ENCODE measurements at places on chromosomes 3 and 15.

DNA sequence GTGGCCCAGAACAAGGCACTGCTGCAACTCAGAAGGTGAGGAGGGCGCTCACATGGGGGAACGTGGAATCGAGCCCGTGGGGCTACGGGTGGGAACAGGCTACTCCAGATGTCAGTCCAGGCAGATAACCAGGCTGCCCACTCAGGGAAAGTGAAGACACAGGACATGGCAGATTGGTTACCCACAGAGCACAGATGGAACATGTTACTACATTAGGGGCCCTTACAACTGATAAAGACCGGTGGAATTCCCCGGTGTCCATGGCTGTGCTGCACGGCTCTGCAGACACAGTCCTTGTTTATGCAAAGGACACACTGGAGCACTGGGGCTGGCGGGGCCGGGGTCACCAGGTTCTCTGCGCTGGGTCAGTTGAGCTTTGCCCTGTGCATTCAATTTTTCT is 36.9 kb downstream of the PCSK6 start:
- H3K4me3 ChIP-seq, result no peak overlapping the region
- H3K27me3 ChIP-seq, result peaks cover 37% of the 10 kb centered on the region
- no peak overlapping the region for H3K27ac ChIP-seq
- no peak for DNase-seq

DNA sequence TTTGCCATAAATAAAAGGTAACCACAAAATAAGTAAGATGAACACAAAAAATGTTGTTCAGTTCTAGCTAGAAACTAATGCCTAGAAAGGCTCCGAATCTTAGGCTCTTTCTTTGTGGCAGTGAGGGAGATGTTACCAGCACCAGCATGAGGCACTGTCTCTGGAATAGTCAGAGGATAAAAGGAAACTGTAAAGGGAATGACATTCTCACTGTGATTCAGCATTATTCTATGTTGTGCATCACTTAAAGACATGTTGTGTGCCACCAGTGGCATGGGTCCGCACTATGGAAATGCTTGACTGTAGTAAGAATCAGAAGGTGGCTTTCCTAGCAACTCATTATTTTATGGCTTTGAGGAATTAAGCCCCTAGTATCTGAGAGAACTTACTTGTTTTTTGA is 70.8 kb downstream of the SEC22A start:
- no peaks in the 10 kb centered on the region for H3K27me3 ChIP-seq
- H3K36me3 ChIP-seq, result peaks cover 10% of the 10 kb centered on the region
- DNase-seq, result no peak

GRCh38 chr3:76940181-76940770 is 99.6 kb upstream of the ROBO2 start:
- no peak overlapping the region for H3K27ac ChIP-seq
- H3K4me1 ChIP-seq, result no peaks in the 10 kb centered on the region
- H3K36me3 ChIP-seq, result no peaks in the 10 kb centered on the region
- no peak overlapping the region for H3K4me3 ChIP-seq
- DNase-seq, result no peak

DNA sequence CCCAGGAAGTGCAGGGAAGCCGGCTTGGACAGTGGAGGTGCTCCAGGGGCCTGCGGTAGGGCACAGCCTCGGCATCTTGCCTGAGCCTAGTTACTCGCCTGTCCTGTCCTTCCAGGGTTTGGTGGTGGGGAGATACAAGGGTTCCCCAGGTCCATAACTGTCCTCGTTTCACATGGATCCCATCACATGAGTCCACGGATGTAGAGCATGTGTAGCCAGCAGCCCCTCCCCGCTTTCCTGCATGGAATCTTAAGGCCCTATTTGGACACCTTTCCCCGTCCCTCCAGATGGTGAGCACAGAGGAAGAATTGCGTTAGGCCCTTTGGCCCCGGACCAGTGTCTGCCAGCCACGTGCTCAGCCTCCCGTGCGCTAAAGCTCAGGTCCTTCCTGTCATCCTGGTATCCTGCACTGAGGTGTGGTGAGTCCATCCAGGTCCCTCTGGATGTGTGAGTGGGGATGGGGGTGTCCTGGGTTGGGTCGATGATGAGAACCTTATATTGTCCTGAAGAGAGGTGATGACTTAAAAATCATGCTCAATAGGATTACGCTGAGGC is 230.4 kb downstream of the SNRPN start:
- H3K27ac ChIP-seq, result no peak overlapping the region
- no peaks in the 10 kb centered on the region for H3K4me1 ChIP-seq
- DNase-seq, result no peak
- no peaks in the 10 kb centered on the region for H3K36me3 ChIP-seq

DNA sequence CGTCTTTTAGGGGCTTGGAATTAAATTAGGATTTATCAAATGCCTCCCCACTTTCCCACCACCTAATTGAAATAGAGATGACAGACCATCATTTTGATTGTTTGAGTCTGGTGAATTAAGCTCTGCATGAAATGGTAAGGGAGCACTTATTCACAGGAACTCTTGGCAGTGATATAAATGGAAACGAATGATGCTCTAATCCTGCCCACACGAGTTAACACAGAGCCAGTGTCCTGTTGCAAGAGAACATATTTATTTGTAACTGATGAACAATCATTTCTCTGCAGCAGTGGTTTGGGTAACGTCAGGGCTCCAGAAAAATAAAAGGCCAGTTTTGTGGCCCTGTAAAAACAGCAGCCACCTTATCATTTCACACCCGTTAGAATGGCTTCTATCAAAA is 163.3 kb downstream of the FEZF2 start:
- peaks cover 2% of the 10 kb centered on the region for H3K4me1 ChIP-seq
- no peak for DNase-seq
- no peaks in the 10 kb centered on the region for H3K27me3 ChIP-seq
- H3K27ac ChIP-seq, result no peak overlapping the region
- no peaks in the 10 kb centered on the region for H3K36me3 ChIP-seq
- H3K4me3 ChIP-seq, result no peak overlapping the region

DNA sequence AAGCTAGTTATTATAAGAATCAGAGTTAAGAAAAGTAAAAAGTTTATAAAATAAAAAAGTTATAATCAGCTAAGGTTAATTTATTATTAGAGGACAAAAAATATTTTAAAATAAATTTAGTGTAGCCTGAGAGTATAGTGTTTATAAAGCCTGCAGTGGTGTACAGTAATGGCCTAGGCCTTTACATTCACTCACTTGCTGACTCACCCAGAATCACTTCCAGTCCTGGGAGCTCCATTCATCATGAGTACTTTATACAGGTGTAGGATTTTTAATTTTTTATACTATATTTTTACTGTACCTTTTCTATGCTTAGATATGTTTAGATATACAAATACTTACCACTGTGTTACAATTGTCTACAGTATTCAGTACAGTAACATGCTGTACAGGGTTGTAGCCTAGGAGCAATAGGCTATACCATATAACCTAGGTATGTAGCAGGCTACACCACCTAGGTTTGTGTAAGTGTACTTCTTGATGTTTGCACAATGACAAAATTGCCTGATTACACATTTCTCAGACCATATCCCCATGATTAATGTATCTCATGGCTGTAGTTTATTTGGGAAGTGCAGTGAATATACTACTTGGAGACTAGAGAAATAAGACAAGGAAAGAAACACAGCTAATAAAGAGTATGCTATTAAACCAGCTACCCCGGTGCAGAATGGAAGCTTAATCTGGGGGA is 101.9 kb upstream of the GALNT15 start:
- H3K4me3 ChIP-seq, result no peak overlapping the region
- H3K27ac ChIP-seq, result no peak overlapping the region
- H3K4me1 ChIP-seq, result no peaks in the 10 kb centered on the region
- H3K36me3 ChIP-seq, result no peaks in the 10 kb centered on the region

GRCh38 chr3:58236527-58237237 is 910 bp upstream of the ABHD6 start:
- DNase-seq, result no peak
- H3K27ac ChIP-seq, result peak overlapping the region; percentile 68
- no peaks in the 10 kb centered on the region for H3K36me3 ChIP-seq
- H3K4me1 ChIP-seq, result peaks cover 21% of the 10 kb centered on the region

- DNase-seq, result no peak
- H3K27me3 ChIP-seq, result peaks cover 6% of the 10 kb centered on the region
- H3K27ac ChIP-seq, result no peak overlapping the region
- no peaks in the 10 kb centered on the region for H3K36me3 ChIP-seq
- H3K4me1 ChIP-seq, result peaks cover 5% of the 10 kb centered on the region
- no peak overlapping the region for H3K4me3 ChIP-seq
Measured at GRCh38 chr15:84821501-84822021, 4.4 kb downstream of the ALPK3 start.

DNA sequence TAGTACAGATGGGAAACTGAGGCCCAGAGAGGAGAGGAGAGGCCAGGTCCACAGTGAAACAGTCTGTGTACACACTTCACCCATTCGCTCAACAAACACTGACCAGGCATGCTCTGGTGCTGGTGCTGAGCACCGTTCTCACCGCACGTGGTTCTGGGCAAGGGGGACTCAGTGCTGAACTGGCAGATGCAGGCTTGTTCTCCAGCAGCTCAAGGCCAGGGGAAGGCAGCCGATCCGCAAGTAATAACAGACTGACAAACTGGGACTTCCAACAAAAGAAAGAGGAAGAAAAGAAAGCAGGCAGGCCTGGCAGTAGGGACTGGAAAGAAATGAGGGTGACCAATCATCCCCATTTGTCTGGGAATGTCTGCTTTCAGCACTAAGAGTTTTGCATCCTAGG is 25.6 kb upstream of the LINGO1 start:
- no peak overlapping the region for H3K4me3 ChIP-seq
- H3K4me1 ChIP-seq, result no peaks in the 10 kb centered on the region
- DNase-seq, result no peak
- peaks cover 24% of the 10 kb centered on the region for H3K27me3 ChIP-seq

GRCh38 chr15:55587321-55588069 is 650 bp downstream of the PYGO1 start:
- peaks cover 52% of the 10 kb centered on the region for H3K27me3 ChIP-seq
- no peaks in the 10 kb centered on the region for H3K36me3 ChIP-seq
- no peak for DNase-seq
- H3K27ac ChIP-seq, result no peak overlapping the region
- H3K4me3 ChIP-seq, result peak overlapping the region; percentile 37

DNA sequence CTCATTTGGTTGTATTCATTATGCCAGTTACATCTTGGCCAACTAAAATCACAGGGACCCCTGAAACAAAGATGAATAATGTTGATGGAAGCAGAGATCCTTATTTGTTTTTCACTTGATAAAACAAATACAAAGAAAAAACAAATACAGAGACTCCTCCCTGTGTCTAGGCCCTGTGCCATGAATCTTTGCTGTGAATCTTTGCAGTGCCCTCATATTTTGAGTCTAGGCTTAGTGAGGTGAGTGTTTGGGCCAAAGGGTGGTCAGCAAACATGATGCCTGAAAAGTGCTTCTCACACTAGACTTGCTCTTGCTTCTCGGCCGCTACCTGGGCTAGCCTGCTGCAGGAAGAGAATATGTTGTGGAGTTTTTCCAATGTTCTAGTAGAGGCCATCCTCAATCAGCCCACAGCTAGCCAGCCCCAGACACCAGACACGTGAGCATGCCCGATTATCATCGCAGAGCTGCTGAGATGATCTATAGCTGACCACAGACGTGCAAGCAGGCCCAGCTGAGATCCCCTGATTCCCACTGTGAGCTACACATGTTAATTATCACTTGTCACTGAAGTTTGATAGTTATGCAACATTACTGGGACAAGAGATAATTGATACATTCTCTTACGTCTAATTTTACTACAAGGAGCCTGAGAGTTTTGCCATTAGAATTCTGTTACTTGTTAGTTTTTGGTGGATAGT is 191.4 kb downstream of the THRB start:
- H3K27me3 ChIP-seq, result peaks cover 8% of the 10 kb centered on the region
- no peak overlapping the region for H3K4me3 ChIP-seq
- no peak overlapping the region for H3K27ac ChIP-seq
- no peaks in the 10 kb centered on the region for H3K4me1 ChIP-seq
- no peaks in the 10 kb centered on the region for H3K36me3 ChIP-seq

DNA sequence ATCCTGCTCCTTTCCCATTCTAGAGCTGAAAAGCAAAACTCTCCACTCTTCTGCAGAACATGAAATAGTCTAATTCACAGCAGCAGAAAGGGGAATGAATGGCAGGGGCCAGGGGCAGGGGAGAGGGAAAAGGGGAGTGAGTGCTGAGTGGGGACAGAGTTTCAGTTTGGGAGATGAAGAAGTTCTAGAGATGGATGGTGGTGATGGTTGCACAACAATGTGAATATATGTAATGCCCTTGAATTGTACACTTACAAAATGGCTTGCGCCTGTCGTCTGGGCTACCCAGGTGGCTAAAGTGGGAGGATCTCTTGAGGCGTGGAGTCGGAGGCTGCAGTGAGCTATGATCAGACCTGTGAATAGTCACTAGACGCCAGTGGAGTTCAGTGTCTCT is 78.5 kb upstream of the MEF2A start:
- H3K4me1 ChIP-seq, result peaks cover 20% of the 10 kb centered on the region
- DNase-seq, result no peak
- H3K36me3 ChIP-seq, result no peaks in the 10 kb centered on the region
- H3K27ac ChIP-seq, result no peak overlapping the region
- peak overlapping the region; percentile 50 for H3K4me3 ChIP-seq
- H3K27me3 ChIP-seq, result no peaks in the 10 kb centered on the region

DNA sequence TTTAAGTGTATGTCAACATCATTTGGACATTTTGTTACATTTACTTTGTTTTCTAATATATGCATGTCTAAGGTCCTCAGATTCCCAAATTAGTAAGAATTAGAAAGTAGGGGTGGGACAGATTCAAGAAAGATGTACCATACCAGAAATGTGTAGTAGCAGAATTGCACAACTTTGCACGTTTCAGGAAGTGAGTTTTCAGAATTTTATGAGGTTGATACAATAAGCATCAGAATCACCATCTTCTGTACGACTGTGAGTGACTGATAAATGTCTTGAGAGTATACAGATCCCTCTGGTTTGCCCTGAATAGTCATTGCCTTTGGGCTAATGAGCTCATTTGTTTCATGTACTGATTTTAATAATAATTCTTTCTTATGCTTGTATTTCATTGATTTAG is 9.3 kb downstream of the ARIH2 start:
- peaks cover 58% of the 10 kb centered on the region for H3K36me3 ChIP-seq
- no peak overlapping the region for H3K27ac ChIP-seq
- no peaks in the 10 kb centered on the region for H3K27me3 ChIP-seq

GRCh38 chr3:71955240-71956068 is 170.5 kb upstream of the PROK2 start:
- H3K4me1 ChIP-seq, result peaks cover 16% of the 10 kb centered on the region
- no peak for DNase-seq
- no peak overlapping the region for H3K4me3 ChIP-seq
- H3K27me3 ChIP-seq, result no peaks in the 10 kb centered on the region
- H3K27ac ChIP-seq, result no peak overlapping the region

DNA sequence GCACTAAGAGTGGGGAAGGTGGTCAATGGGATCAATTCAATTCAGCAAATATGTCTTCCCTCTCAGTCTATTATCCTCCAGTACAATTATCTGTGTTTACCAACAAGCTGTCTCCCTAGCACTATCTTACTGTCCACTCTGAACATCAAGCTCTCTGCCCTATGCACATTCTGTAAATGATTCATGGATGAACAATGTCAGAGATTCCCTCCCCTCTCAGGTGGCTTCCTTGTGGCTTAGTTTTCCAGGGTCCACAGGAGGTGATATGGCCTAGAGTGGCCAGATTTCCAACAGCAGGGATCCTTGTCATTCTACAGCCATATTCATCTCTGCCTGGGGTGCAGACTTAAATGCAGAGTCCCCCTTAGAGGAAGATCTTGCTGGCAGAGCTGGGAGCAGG is 225.1 kb downstream of the UACA start:
- H3K36me3 ChIP-seq, result no peaks in the 10 kb centered on the region
- peak overlapping the region; percentile 40 for H3K27ac ChIP-seq
- no peaks in the 10 kb centered on the region for H3K27me3 ChIP-seq
- DNase-seq, result no peak
- peaks cover 37% of the 10 kb centered on the region for H3K4me1 ChIP-seq

Measured in activated naive CD8-positive, alpha-beta T cell treated with anti-CD3 and anti-CD28 coated beads for 36 hours (primary cell).